Stimulated activated CD4-positive, alpha-beta T cell treated with anti-CD3 and anti-CD28 coated beads, Interleukin-15, amount 100 ng/mL, for 48 hours (primary cell): ENCODE measurements at places on chromosomes 13 and 19.

DNA sequence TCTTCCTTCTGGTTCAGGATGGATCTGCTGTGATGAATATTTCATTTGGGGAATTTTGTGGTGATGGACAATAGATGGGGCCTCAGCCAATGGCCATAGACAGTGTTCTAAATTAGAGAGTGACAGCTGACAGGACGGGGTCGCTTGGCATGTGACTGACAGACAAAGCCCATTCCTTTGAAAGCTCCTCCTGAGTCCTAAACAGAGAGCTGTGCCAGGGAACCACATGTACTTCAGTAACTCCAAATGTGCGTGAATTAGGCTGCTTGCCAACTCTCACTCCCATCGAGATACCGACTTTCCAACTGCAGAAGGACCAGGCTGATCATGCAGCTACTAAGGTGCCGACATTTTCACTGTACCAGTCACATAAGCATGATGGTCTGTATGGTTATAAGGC lies 187.7 kb downstream of the SHISA2 start:
- no peak for DNase-seq

- DNase-seq: no peak
These were observed 21.6 kb downstream of the SAE1 start for GRCh38 chr19:47152205-47152604.

DNA sequence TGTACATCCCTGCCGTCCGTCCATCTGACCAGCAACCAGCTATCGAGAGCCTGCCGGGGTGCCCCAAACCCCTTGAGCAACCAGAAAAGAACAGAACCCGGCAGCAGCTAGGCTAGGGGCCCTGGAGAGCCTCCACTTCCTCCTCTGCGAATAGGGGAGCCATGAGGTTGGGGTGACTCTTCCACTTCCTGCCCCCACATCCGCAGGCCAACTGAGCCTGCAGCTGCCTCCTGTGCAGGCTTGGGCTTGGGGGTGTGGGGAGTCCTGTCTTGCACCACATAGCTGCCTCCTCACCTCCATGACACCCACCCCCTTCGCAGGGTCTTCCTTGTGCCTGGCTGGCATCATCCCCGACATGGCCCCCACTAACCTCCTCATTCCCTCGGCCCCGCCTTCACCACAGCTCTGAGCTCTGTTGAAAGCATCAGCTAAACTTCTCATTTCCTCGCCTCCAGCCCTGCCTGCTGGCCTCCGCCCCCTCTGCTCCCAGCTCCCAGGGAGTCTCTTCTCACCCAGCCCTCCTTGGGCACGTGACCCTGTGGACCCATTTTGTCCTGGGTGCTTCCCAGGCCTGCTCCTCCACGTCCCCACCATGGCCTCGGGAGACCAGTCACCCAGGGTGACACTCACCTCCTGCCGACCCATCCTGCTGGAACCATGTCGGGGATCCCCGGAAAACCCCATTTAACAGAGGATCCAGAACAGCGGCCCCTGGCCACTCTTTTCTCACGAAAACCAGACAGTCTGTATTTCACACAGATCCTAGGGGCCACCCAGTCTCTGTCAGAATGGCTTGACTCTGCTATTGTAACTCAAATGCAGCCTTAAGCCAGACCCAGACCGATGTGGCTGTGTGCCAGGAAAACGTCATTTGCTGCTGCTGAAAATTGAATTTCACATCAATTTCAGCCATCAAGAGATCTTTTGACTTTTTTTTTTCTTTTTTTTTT lies 50.4 kb downstream of the MYO9B start:
- DNase-seq: peak; percentile 47

DNA sequence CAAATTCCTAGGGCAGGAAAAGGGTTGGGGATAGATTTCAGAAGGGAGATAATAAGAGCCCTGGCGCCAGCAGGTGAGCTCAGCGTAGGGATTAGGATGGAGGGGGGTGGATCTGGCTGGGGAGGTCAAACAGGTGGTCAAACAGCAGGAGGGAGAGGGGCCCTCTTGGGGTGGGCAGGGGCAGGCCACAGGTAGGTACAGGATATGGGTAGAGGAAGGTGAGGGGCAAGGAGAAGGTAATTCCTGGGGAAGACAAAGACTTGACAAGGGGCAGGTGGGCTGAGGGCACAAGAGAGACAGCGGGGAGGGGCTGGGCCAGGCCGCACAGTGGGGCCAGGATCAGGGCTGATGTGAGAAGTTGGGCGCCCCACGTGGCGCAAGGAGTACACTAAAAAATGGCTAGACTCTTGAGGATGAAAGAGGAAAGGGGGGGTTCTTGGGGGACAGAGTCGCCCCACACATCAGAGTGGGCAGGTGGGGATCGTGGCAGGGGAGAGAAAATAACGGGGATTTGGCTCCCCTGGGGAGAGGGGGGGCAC lies 713 bp downstream of the KRI1 start:
- peak; percentile 45 for DNase-seq

- no peak for DNase-seq
These were observed 105.6 kb downstream of the SPRY2 start for GRCh38 chr13:80235166-80235966.

- no peak for DNase-seq
These were observed 119.3 kb upstream of the GJB6 start for GRCh38 chr13:20351281-20352022.

DNA sequence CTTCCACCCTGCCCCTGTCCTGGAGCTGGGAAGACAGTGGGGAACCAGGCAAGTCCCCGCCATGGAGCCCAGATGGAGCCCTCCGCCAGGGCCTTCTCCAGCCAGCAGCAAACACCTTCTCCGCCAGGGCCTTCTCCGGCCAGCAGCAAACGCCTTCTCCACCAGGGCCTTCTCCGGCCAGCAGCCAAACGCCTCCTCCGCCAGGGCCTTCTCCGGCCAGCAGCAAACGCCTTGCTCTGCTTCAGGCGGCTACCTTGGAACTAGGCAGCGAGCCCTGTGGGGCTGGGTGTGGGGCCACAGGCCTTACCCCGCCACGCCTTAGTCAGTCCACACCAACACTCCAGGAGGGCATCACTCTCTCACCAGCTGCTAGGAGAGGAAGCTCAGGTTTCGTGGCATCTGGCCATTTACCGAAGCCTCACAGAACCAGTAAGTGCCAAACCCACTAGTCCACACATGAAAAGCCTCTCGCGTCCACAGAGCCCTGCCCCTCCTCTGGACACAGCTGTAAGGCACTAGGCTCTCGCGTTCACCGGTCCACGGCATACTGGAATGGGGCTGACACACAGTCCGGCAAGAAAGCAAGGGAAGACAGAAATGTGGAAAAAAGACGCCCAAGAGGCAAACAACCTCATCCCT lies 41.0 kb downstream of the MLLT1 start:
- DNase-seq: no peak

GRCh38 chr19:33442706-33443105 lies 69.2 kb downstream of the CEBPG start:
- DNase-seq: no peak

DNA sequence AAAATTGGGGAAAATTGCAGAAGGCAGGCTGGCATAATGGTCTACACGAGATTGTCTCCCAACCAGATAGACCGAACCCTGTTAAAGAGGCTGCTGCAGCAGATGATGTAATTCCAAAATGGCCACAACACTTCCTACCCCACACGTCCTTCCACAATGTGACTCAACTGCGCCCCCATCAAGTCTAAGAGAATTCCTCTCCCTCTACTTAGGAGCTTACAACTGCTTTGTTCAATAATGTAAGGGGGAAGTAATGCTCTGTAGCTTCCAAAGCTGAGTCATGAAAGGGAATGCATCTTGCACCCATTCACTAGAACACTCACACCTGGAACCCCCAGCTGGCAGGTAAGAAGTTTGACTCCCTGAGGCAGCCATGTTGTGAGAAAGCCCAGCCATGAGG lies 117.8 kb upstream of the IRS2 start:
- DNase-seq: no peak
